ENCODE measurements at places on chromosomes 1 and 21. TPM values are rescaled to one million over a fixed set of nuclear protein-coding genes. Genes with fewer than 3 reads are reported as not detected.

UROD gene
- 64.5 TPM for total RNA-seq

FCRL6 gene
- 0.25 TPM for total RNA-seq

F13B gene
- not detected for total RNA-seq

PARK7 gene
- 303 TPM for total RNA-seq

CD2 gene
- total RNA-seq, result 168 TPM

FAM131C gene
- 0.41 TPM for total RNA-seq

GBP6 gene
- 0.36 TPM for total RNA-seq

G0S2 gene
- 0.89 TPM for total RNA-seq

CCDC24 gene
- 0.59 TPM for total RNA-seq

RHBDL2 gene
- not detected for total RNA-seq

KLHDC8A gene
- total RNA-seq, result not detected

ARHGEF2 gene
- total RNA-seq, result 189 TPM

IQCC gene
- total RNA-seq, result 4.3 TPM

MRPL37 gene
- total RNA-seq, result 109 TPM

ACTL8 gene
- total RNA-seq, result not detected

GJA8 gene
- not detected for total RNA-seq

TLR5 gene
- 0.61 TPM for total RNA-seq

GBP3 gene
- 34.0 TPM for total RNA-seq

REG4 gene
- not detected for total RNA-seq

TPTE gene
- not detected for total RNA-seq

PDPN gene
- not detected for total RNA-seq

SH2D2A gene
- total RNA-seq, result 94.7 TPM

SPRR2G gene
- total RNA-seq, result not detected

DNAJC16 gene
- total RNA-seq, result 20.6 TPM

CRABP2 gene
- total RNA-seq, result 1.6 TPM

TMEM269 gene
- total RNA-seq, result 0.23 TPM

C1orf87 gene
- total RNA-seq, result not detected

PYHIN1 gene
- total RNA-seq, result 32.8 TPM

ASTN1 gene
- not detected for total RNA-seq

COL6A1 gene
- total RNA-seq, result 0.09 TPM

FAM72A gene
- total RNA-seq, result 20.6 TPM

MAP10 gene
- total RNA-seq, result 4.4 TPM

KRTAP21-2 gene
- not detected for total RNA-seq

LCE2A gene
- not detected for total RNA-seq

TTC39A gene
- not detected for total RNA-seq

FCRL2 gene
- total RNA-seq, result not detected

BCL2L15 gene
- 3.7 TPM for total RNA-seq

SLC37A1 gene
- total RNA-seq, result 10.1 TPM

OXCT2 gene
- total RNA-seq, result 0.68 TPM

FMO4 gene
- 1.3 TPM for total RNA-seq

HSD3B2 gene
- total RNA-seq, result not detected

ERI3 gene
- total RNA-seq, result 30.7 TPM

OLFM3 gene
- total RNA-seq, result not detected

ADAMTS4 gene
- 0.30 TPM for total RNA-seq

KMO gene
- total RNA-seq, result not detected

SPRR2F gene
- not detected for total RNA-seq

PGLYRP3 gene
- not detected for total RNA-seq

AIRE gene
- 3.0 TPM for total RNA-seq

RSPO1 gene
- not detected for total RNA-seq

NBPF6 gene
- total RNA-seq, result not detected
